Vagina (tissue), 2 donors: ENCODE measurements at places on chromosomes 5 and 9. TPM values are rescaled to one million over a fixed set of nuclear protein-coding genes. Genes with fewer than 3 reads are reported as not detected.

Gene SSBP2
- 66.3 TPM for total RNA-seq

Gene PCDHB5
- total RNA-seq, result 2.9 TPM

Gene PCDHB9
- total RNA-seq, result 3.7 TPM

Gene CAMSAP1
- total RNA-seq, result 20.9 TPM

Gene CKMT2
- total RNA-seq, result 3.4 TPM

Gene FLT4
- total RNA-seq, result 20.9 TPM

Gene ABLIM3
- total RNA-seq, result 50.8 TPM

Gene TICAM2
- 0.98 TPM for total RNA-seq

Gene CFAP157
- not detected for total RNA-seq

Gene C9
- not detected for total RNA-seq

Gene CER1
- total RNA-seq, result not detected

Gene MELK
- 2.9 TPM for total RNA-seq

Gene ELOVL7
- 3.9 TPM for total RNA-seq
